ENCODE measurements at places on chromosomes 5 and 9.

GRCh38 chr9:133968428-133968827, 23.7 kb downstream of the VAV2 start:
- DNase-seq, result no peak

DNA sequence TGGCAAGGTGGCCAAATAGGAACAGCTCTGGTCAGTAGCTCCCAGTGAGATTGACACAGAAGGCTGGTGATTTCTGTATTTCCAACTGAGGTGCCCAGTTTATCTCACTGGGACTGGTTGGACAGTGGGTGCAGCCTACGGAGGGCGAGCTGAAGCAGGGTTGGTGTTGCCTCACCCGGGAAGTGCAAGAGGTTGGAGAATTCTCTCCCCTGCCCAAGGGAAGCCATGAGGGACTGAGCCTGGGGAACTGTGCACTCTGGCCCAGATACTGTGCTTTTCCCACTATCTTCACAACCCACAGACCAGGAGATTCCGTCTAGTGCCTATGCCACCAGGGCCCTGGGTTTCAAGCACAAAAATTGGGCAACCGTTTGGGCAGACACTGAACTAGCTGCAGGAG, 61.0 kb downstream of the TNFSF8 start:
- no peak for DNase-seq

DNA sequence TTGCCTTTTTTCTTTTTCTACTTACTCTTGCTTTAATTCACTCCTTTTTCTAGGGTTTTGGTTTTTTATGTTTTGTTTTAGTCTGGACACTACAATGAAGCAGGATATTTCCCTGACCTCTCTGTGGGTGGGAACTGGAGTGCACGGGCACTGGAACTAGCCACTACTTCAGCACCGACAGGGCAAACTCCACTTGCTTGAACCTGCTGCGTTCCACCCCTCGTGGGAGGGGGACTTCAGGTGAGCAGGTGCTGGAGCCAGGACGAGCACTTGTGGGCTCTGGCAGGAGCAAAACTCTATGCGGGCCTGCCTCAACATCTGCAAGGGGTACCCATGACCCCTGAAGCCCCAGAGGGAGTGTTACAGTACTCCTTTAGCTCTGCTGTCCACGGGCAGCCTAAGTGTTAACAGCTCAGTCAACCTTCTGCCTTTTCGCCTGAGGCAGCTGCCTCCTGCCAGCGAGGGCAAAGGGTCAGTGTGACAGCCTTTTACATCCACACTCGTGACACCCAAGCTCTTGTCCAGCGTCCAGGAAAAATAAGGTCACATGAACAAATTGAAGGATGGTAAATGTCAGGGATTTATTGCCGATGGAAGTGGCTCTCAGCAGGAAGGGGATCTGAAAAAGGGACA, 144.1 kb upstream of the NFIL3 start:
- DNase-seq, result no peak

- DNase-seq, result no peak
These were observed 112.6 kb upstream of the ZNF608 start for GRCh38 chr5:124859027-124859426.

DNA sequence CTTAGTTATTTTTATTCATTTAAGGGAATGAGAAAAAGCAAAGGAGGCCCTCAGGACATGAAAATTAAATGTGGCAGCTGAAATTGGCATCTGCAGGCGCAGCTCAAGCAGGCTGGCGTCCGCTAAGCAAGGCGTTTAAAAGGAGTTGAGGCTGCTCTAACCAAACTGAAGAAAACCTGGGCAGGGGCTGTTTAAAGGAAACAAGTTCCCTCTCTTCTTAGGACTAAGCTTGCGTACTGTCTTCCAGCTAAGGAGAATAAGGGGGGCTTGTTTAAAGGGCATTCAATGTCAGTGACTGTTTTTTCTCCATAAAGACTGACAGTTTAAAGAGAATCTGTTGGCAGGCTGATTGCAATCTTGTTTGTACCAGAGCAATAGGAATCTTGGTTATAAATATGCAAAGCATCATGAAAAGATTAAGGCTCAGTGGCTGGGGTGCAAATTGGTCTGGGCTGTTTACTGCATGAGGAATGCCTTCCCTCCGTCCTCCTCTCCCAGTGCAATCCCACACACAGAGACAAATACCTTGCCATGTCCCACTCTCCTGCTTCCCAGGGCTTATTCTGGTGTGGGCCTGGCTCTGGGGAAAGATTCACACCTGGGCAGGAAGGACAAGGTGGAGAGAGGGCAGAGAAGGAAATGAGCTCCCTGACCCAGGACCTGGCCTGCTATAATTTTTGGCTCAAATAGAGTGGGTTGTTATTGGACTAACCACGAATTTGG, 85.9 kb upstream of the LIFR start:
- no peak for DNase-seq

- no peak for DNase-seq
These were observed 482.0 kb downstream of the PSAT1 start for GRCh38 chr9:78778861-78779374.

DNA sequence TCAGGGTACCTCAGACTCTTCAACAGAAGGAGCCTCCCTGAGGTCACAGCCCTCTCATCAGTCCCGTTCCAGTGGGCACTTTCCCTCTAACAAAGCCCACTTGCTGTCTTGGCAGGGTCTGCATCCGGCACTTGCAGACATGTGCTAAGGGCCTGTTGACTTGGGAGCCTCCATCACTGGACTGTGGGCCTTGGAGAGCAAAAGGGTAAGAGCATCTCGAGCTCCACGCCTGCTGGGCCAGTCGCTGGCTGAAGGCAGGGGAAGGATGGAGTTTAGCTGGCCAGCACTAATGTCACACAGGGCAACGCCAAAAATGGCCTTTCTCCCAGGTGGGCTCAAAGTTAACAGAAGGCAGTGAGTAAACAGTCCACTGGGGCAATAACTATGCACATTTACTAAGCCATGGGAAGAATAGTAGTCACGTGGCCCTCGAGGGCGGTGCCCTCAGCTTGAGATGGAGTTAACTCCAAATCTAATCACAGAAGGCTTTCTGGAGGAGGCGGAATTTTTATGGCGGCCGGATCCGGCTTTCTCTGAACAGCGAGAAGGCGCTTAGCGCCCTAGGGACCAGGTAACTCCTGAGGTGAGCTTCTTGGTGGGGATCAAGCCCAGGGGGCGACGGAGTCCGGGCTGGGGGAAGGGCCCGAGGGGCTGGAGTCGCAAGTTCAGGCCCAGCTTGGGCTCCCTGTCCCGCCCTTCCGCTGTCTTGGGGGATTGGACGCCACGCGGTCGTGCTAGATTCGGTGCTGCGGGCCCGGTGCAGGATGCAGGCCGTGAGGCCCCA, 2.0 kb upstream of the NSD1 start:
- no peak for DNase-seq

DNA sequence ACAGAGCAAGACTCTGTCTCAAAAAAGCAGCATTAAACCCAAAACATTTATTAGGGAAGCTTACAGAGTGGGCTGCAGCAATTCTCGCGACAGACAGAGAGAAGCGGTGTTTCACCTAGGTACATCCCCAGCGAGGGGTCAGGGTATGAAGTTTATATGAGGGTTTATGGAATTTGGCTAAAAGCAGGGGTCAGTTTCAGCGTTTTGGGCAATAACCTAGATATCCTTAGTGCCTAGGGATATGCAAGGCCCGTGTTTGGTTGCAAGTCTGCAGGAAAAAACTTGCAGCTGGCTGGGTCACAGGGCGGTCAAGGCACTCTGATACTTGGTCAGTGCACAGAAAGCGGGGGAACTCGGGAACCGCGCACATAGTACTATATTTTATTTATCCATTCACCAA, 649 bp upstream of the GLE1 start:
- DNase-seq, result peak; percentile 9

GRCh38 chr9:91935805-91936514, 14.1 kb downstream of the ROR2 start:
- DNase-seq, result peak; percentile 9

- DNase-seq, result no peak
These were observed 247.5 kb downstream of the ADAMTSL1 start for GRCh38 chr9:18721267-18721994.

DNA sequence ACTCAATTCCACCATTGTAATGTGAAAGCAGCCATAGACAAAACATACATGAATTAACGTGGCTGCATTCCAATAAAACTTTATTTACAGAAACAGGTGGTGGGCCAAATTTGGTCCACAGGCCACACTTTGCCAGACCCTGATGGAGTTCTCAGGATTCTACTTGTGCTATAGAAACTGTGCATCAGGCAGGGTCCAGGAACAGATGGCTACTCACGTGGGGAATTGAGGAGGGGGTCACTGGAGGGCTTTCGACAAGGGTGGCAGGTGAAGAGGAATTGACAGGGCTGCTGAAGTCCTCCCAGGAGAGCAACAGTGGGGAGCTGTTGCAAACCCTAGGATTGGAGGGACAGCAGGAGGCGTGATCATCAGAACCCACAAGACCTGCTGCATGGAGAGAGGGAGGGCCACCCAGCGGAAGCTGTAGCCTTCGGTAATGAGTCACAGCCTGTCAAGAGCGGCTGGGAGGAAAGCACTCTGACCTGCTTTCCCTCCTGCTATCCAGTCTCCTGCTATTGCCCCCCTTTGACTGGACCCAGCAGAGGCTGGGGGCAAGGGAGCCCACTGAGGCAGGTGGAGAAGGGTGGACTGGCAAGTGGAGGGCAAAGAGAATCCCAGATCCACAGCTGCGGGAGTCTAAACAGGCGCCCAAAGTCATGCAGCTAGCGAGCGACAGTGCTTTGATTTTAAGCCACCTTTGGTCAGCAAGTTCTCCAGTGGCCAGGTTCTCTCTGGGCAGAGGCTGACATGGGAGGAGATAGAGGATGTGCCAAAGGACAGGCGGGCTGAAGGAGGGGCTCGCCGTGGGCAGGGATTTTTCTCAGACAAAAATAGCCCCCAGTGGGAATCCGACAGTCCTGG, 138.3 kb upstream of the SMIM23 start:
- no peak for DNase-seq

GRCh38 chr5:96052374-96052773, 90.7 kb upstream of the ELL2 start:
- no peak for DNase-seq

DNA sequence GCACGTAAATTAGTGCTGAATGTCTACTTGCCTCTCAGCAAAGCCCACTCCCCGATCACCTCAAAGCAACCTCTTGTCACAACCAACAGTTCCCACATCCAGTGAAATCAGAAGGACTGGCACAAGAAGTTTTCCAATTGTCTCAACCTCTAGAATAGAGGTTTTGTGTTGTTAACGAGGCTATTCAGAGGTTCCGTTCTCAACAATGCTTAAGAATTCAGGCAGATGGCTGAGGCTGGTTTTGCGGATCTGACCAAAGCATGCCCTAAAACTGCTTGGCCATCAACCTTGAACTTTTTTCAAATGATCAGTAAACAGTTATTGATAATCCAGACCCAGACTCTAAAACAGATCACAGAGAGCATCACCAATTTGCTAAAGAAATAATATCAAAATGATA, 52.9 kb downstream of the MAPKAP1 start:
- DNase-seq, result no peak

GRCh38 chr5:103093727-103094126, 26.2 kb downstream of the GIN1 start:
- DNase-seq, result no peak

GRCh38 chr9:93064392-93065134, 6.1 kb downstream of the SUSD3 start:
- no peak for DNase-seq

GRCh38 chr9:124789531-124789930, 12.6 kb downstream of the OLFML2A start:
- no peak for DNase-seq

DNA sequence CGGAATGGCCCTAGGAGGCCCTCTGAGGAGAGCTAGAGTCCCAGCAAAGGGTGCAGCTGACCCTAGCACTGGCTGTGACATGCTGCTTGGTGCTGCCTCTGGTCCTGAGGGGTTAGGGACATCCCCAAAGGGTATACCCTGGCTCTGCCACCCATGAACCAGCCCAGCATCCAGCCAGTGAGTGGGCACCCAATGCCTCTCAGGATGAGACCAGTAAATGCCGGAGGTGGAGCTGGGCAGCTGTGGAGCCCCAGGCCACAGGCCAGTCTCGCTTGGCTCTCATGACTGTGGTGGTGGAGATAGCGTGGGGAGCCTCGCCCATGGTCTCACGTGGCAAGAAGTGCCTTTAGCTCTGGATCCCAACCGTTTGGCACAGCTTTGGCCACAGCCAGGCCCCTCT, 3.7 kb upstream of the CEL start:
- no peak for DNase-seq

- DNase-seq, result no peak
These were observed 4.6 kb upstream of the MYORG start for GRCh38 chr9:34381323-34381722.

DNA sequence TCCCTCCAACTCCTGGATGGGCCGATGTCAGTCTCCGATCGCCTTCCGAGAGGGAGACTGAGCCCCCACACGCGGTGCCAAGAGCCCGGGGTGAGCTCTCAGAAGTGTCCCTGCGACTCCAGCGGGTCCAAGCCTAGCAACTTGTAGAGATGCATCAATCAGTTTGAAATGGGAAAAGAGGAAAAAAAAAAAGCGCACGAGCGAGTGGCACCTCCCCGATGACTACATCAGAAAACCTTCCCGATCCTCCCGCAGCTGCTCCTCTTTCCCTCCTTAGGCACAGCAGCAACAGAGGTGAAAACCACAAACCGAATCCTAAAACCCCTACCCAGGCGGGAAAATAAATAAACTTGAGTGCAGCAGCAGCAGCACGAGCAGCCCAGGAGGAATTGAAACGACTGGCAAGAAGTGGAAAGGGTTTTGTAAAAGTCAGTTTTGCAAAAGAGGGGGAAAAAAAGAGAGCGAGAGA, 1.0 kb upstream of the EFNA5 start:
- no peak for DNase-seq

GRCh38 chr5:179385914-179386313, 40.7 kb upstream of the ADAMTS2 start:
- DNase-seq, result no peak
